Stimulated activated CD4-positive, alpha-beta T cell treated with anti-CD3 and anti-CD28 coated beads, Interleukin-4, amount 100 ng/mL, for 1 hour (primary cell): ENCODE measurements at places on chromosomes 6 and 20.
A peak's percentile ranks its signal among the peaks of the same experiment; 100 is the strongest.

- no peak for DNase-seq
Measured at GRCh38 chr20:19710336-19711120, 47.5 kb upstream of the RIN2 start.

DNA sequence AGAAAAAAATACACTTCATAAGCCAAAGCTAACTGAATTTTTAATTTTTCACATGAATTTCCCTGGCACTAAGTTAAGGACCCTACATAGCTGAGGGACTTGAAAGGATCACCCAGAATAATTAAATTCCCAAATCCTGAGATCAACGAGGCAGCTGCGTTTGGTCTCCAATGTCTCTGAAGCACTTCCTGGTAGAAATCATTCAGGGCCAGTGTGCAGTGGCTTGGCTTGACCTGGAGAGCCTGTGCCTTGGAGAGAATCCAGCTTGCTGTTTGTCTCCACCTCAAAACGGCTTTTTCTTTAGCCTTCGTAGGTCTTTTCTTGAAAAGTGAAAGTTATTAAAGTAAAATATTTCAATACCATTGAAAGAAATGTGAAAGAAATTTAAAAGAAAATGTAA is 92.4 kb downstream of the SMOC2 start:
- DNase-seq: no peak

DNA sequence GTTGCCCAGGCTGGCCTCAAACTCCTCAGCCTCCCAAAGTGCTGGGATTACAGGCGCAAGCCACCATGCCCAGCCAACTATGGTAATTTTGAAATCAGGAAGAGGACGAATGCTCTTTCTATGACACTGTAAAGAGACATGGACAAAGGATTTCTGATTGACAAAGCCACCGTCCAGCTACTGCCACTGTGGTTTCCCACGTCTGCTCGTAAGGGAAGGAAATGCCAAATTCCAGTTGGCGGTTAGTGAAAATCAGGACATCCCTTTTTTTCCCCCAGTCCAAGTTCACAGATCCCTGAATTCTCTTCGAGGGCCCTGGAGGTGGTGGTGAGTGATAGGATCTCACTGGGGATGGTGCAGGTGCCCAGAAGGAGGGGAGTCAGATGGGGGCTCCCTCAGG is 31.2 kb downstream of the SNAI1 start:
- DNase-seq: no peak

GRCh38 chr20:22619806-22620205 is 35.4 kb upstream of the FOXA2 start:
- DNase-seq: no peak

GRCh38 chr6:16683641-16684194 is 77.5 kb downstream of the ATXN1 start:
- DNase-seq: no peak

- no peak for DNase-seq
Measured at GRCh38 chr6:99296261-99296660, 53.2 kb downstream of the FAXC start.

DNA sequence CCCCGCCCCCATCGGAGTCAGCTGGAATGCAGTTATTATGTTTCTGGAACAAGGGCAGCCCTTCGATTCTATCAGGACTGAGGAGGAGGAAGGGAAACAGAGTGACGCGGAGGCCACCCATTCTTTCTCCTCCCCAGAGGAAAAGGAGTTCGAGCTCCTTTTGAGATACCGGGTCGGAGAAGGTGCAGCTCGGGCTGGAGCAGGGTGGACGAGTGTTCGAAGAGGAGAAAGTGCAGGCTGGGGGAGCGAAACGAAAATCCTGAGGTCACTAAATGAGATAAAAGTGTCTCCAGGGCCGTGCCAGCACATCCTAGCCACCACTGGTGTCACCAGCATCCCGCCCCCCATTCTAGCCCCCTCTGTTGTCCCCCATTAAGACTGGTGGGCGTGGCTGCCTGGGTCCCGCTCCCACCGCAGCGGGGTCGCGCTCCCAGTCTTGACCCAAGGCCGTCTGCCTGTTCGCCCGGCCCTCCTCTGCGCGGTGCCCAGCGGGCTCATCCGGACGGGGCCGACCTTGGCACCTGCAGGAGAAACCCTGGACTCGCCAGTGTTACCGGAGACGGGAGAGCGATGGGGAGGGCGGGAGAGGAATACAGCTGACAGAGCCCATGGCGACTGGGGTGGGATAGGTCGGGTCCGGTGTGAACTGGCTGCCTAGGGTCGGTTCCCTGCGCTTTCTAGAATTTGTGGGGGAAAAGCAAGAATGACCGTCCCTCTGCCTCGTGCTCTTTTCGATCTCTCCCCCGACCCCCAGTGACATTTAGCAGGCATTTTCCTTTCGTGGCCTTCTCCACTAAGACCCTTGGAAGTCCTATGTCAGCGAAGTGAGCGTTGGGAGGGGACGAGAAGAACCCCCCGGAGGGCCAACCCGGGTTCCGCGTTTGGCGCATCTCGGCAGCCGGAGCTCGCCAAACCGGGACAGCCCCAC is 16.2 kb downstream of the FOXA2 start:
- DNase-seq: no peak

GRCh38 chr6:135451617-135452190 is 45.8 kb downstream of the AHI1 start:
- no peak for DNase-seq

- no peak for DNase-seq
Measured at GRCh38 chr6:157194643-157195042, 128.7 kb downstream of the TMEM242 start.

- no peak for DNase-seq
Measured at GRCh38 chr20:9572670-9573069, 58.3 kb downstream of the LAMP5 start.

DNA sequence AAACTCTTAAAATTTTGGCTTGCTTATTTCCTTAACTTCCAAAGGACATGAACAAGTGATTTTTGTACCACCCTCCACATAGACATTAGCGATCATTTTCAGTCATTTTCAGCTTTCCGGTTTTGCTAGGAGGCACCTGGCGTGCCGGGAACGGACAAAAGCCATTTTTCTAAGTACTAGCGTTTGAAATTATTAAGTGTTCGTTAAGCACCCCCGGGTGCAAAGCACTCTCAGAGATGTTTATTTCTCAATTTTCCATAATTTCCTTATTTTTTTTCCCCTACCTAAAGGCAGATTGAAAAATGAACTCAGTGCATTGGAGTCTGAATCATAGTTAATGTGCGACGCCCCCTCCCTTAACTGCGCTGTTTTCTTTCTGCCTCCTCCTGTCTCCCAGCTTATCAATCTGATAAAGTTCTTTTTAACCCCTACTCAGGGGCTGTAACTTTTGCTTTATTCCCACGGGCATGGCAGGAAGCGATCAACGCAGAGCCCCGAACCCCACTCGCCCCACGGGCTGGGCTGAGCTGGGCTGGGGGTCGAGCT is 58.2 kb downstream of the ZNF831 start:
- no peak for DNase-seq

DNA sequence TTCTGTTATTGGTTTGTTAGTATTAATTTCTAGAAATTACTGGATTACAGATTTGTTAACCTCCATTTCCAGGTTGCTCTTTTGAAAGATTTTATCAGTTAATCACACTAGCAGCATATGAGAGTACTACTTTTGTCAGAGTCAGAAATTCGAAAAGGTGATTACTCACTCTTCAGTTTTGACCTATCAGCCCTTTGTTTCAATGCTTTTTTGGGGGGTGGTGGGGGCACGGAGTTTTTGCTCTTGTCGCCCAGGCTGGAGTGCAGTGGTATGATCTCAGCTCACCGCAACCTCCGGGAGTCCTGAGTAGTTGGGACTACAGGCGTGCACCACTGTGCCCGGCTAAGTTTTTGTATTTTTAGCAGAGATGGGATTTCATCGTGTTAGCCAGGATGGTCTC is 149.2 kb downstream of the JARID2 start:
- no peak for DNase-seq

- DNase-seq: no peak
Measured at GRCh38 chr6:116447496-116448011, 13.6 kb upstream of the CALHM6 start.

DNA sequence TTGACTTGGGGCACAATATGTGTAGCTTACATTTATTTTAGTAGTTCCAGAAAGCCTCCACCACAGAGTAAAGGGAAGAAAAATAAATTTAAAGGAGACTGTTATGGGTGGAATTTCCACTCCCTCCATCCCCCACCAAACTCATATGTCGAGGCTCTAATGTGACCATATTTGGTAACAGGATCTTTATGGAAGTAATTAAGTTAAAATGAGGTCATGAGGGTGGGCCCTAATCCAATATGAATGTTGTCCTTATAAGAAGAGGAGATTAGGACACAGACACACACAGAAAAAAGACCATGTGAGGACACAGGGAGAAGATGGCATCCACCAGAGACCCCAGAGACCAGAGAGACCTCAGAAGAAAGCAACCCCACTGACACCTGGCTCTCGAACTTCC is 189.7 kb downstream of the EDN1 start:
- DNase-seq: no peak

DNA sequence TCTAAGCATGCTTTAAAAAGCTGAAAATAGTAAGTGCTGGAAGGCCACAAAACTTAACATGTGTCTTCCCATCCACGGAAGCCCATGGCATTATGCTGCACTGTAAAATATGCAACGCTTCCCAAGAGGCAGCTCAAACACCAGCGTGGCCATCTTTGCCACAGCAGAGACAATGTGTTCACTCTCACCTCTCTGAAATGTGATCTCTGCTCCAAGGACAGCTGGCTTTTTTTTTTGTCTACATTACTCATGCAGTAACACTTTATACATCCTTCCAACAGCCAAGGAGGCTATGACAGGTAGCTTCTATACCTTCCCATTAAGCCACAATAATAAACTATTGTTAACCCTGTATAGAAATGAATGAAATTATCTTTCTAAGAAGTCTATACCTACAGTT is 49.2 kb downstream of the BLOC1S5 start:
- no peak for DNase-seq

DNA sequence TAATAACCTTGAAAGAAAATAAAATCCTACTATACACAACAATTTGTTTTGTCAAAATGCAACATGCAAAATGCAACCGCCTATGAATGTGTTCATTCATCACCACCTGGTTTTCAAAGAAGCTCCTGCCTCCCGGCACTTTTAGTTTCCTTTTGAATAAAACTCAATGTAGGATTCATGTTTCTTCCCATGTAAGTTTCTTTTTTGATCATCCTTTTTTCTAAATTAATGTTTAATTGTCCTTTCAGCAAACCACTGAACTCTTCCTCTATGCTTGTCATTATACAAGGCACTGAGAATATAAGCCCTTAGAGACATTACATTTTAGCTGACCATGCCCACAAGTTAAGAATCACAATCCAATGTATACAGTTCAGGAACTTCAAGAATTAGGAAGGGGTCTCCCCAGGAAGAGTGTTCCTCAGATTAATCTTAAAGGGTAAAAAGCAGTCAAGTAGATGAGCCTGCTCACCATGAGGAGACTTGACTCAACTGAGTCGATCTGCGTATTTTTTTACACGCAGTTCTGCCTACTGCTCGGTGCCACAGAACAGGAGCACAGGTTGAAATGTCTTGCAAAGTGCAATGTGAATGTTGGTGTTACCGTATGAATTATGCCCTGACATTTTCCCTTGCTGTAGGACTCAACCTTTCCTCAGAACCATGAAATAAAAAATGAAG is 7.2 kb upstream of the THEMIS start:
- no peak for DNase-seq

DNA sequence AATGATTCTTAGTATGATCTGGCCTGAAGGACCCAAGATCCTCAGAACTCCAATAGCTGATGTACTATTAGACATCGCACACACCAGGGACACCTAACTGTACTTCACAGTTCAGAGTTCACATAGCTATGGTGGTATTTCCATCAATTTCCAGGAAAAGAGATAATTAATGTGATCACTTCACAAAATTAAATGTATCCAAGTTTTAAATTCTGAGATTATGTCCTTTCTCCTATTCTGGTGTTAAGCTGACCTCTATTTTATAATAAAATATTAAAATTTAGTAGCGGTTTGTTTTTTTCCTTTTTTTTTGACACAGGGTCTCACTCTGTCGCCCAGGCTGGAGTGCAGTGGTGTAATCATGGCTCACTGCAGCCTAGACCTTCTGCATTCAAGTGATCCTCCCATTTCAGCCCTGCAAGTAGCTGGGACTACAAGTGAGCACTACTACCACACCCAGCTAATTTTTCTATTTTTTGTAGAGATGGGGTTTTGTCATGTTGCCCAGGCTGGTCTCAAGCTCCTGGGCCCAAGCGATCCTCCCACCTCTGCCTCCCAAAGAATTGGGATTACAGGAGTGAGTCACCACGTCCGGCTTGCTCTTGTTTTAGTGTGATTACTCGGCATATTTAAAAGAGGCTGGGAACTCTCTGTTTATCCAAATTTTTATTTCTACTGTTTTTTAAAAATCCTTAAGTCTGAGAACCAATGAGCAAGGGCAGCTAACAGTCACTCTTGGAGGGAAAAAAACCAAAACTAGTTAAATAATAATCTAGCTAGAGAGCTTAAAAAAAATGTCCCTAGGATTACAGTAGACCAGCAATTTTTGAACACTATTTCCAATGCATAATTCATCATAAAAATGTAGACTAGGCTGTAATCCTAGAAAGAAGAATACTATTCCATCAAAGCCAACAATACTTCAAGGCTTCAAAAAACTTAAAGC is 16.0 kb downstream of the KIF13A start:
- DNase-seq: no peak

GRCh38 chr6:133630651-133631050 is 258.3 kb upstream of the TCF21 start:
- DNase-seq: no peak

- no peak for DNase-seq
Measured at GRCh38 chr6:6407071-6407741, 86.7 kb upstream of the F13A1 start.

DNA sequence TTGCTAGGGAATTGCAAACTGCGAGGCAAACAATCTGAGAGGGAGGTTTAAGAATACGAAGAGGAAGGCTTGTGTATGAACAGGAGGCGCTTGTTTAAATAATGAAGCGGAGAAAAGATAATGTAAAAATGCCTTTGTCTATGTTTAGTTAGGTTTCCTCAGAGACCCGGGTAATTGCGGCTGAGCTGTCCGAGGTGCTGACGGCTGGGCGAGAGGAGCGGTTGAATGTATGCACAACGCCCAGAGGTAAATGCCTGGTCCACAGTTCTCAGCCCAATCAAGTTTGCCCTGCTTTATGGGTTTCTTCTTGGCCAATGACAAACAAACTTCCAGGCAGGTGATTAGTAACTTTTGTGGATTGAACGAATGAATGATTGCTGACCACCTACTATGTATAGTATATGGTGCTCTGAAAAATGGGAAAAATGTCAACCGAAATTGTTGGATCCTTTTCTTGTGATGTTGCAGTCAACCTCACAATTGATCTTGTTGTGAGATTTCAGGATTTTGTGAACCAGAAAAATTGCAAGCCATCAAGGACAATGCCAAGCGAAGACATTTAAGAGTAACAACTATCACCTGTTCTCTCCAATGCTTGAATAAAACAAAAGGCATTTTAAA is 38.3 kb upstream of the SLC32A1 start:
- DNase-seq: peak; percentile 41
